Immature natural killer cell (primary cell): ENCODE measurements at places on chromosomes 13 and 19. TPM values are rescaled to one million over a fixed set of nuclear protein-coding genes. Genes with fewer than 3 reads are reported as not detected.

Gene B3GNT8
- not detected for polyA plus RNA-seq

Gene PVR
- 0.87 TPM for polyA plus RNA-seq

Gene ZNF793
- 3.0 TPM for polyA plus RNA-seq

GRCh38 chr19:38669552-38669951 lies 22.1 kb downstream of the ACTN4 start:
- H3K4me1 ChIP-seq: peaks cover 88% of the 10 kb centered on the region
- peaks cover 6% of the 10 kb centered on the region for H3K27me3 ChIP-seq
- DNase-seq: peak; percentile 70
- peaks cover 11% of the 10 kb centered on the region for H3K36me3 ChIP-seq

- no peak overlapping the region for H3K27ac ChIP-seq
- H3K36me3 ChIP-seq: no peaks in the 10 kb centered on the region
- H3K4me3 ChIP-seq: no peak overlapping the region
- H3K4me1 ChIP-seq: no peaks in the 10 kb centered on the region
Measured at GRCh38 chr13:85500696-85501256, 298.4 kb downstream of the SLITRK6 start.

DNA sequence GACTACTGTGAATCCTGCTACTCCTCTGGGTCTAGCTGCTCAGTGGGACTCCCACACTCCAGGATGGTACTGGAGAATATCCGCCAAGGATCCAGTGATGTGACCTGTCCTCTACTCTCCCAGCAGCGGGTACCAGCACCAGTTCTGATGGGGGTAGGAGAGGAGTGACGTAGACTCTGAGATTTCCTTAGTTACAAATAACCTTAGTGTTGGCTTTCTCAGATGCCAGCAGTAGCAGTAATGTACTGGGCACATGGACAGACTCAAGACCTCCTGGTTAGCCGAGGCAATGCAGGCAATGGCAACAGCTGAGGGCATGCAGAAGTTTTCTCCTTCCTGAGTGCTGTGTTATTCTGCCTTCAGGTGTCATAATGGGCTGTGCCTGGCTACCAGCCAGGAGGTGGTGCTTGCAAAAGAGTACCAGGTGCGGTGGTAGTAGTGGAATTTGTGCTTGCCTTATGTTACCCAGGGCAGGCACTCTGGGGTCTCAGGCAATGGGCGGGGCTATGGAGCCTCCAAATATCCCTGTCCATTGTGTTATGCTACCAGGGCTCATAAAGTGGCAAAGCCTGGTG lies 105.3 kb upstream of the KLF5 start:
- DNase-seq: no peak
- H3K36me3 ChIP-seq: peaks cover 39% of the 10 kb centered on the region
- no peak overlapping the region for H3K27ac ChIP-seq
- H3K27me3 ChIP-seq: no peaks in the 10 kb centered on the region
